Mesothelial cell of epicardium (in vitro differentiated cells): ENCODE measurements at places on chromosomes 7 and 10.

- DNase-seq = no peak
Observed at GRCh38 chr10:99115703-99116102, 119.9 kb downstream of the HPSE2 start.

GRCh38 chr10:46098386-46098785 is 52.3 kb upstream of the MSMB start:
- no peak for DNase-seq

GRCh38 chr7:121081327-121081936 is 92.9 kb downstream of the CPED1 start:
- DNase-seq = no peak

DNA sequence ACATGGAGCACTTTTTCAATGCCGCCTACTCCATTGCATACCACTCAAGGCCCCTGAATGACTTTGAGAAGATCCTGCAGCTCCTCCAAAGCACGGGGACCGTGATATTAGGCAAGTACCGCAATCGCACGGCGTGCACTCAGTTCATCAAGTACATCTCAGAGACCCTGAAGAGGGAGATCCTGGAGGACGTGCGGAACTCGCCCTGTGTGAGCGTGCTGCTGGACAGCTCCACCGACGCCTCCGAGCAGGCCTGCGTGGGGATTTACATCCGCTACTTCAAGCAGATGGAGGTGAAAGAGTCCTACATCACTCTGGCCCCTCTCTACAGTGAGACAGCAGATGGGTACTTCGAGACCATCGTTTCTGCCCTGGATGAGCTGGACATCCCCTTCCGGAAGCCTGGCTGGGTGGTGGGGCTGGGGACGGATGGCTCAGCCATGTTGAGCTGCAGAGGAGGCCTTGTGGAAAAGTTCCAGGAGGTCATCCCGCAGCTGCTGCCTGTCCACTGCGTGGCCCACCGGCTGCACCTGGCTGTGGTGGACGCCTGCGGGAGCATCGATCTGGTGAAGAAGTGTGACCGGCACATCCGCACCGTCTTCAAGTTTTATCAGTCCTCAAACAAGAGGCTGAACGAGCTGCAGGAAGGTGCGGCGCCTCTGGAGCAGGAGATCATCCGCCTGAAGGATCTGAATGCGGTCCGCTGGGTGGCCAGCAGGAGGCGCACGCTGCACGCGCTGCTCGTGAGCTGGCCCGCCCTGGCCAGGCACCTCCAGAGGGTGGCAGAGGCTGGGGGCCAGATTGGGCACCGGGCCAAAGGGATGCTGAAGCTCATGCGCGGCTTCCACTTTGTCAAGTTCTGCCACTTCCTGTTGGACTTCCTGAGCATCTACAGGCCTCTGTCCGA is 12.7 kb upstream of the ATP6V0E2 start:
- DNase-seq = no peak

GRCh38 chr7:66731986-66732385 is 8.5 kb upstream of the RABGEF1 start:
- DNase-seq = no peak
